Naive thymus-derived CD4-positive, alpha-beta T cell (primary cell): ENCODE measurements at places on chromosomes 7 and 10.

DNA sequence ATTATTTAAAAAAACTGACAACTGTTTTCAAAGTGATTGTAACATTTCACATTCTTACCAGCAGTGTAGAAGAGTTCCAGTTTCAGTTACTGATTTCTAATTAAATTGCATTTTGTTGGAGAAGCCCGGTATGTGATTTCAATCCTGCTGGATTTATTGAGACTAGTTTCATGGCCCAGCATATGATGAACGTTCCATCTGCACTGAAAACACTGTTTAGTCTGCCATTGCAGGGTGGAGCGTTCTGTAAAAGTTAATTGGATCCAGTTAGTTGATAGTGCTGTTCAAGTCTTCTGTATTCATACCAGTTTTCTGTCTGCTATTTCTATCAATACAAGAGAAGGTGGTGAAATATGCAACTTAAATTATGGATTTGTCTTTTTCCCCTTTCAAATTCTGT lies 37.3 kb upstream of the CCNY start:
- DNase-seq: no peak

DNA sequence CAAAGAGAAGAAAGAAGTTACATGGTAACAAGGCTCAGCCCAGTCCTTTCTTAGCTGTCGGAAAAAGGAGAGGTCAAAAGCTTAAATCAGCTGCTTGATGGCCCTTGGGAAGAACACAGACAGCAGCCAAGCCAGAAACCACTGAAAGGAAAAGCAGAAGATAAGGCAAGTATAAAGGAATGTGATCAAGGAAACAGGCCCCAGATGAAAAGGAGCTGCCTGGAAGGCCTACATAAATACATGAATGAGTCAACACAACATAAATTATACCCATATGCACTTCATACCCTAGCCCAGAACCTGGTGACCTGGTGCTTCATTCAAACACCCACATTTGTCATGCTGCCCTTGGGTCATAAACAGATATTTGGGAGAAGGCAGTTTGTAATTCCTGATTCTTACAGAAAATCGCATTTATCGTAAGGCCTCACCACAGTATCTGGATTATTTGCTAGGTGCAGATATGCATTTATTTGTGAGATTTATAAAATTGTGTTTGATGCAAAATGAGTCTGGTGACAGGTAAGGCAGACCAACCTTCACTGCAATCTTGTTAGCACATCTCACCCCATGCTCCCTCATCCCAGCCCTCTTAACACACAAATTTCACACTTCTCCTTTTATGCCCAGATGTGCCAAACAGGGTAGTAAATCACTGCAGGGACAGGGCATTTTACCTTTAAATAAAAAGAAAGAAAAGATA lies 94.9 kb upstream of the KCNIP2 start:
- no peak for DNase-seq

- DNase-seq: no peak
Measured at GRCh38 chr10:90032519-90032918, 331.1 kb downstream of the KIF20B start.

GRCh38 chr10:118340486-118340885 lies 1.6 kb downstream of the FAM204A start:
- no peak for DNase-seq

GRCh38 chr10:126857178-126857806 lies 47.9 kb upstream of the DOCK1 start:
- no peak for DNase-seq

GRCh38 chr7:67364441-67365017 lies 367.9 kb downstream of the TYW1 start:
- DNase-seq: no peak

- DNase-seq: no peak
Measured at GRCh38 chr10:123862421-123863182, 29.0 kb downstream of the CPXM2 start.

DNA sequence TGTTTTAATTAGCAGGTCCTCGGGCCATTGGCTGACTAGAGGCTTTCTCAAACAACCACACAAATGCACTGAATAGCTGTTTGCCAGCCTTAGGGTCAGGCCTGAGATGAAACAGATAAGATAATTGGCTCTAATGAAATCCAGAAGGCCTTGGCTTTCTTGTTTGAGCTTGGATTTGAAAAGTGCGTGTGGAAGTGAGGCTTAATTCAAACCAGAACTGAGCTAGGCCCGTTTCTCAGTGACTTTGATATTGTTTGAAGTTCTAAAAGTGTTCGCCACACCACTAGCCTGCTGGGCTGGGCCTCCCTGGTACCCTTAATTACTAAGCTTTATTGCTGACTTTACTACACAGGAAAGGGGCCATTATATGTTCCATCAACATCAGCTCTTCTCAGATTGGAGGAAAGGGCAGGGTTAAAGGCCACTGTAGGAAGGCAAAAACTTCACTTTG lies 270.6 kb downstream of the TWIST1 start:
- no peak for DNase-seq

DNA sequence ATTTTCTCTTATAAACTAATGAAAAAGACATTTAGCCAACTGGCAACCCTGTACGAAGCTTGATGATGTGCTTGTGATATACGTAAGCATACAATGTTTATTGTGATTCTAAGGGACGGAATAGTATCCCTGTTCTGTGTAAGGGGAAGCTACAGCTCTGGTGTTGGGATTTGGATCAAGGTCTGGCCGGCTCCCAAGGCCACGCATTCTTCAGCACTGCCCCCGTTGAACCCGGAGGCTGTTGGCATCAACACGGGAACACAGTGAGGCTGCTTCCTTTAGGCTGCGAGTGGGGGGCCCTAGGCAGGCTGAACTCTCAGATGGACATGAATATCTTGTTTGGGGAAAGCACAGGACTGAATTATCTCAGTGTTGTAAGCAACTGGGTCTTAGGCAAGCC lies 180.6 kb downstream of the CAMK1D start:
- DNase-seq: no peak

DNA sequence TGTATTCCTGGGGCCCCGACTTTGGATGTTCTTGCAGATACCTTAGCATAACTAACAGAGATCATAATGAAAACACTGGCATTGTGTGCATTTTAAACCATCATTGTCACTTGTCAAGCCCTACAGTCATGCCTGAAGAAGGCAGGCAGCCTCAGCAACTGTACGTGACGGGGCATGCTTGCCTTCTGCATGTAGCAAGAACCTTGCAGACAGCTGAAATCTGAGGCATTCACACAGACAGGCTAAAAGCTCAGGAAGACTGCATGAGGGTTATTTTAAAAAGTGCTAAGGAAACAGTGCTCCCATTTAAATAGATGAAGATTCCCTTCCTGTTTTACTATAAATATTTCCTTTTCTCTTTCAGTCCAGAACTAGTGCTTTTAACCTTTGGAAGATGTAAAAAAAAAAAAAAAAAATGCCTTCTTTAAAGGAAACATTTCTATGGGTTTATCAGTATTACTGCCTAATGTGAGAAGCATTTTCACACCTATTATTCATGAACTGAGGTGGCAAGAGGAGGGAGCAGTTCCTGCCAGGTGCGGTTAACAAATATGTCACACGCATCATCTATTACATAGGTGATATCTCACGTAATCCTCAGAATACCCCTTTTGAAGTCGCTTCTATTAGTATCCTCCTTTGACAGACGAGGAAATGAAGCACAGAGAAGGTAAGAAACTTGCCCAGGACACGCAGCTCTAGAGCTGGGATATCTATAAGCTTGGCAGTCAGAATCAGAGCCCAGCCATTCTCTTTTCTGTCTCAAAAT lies 88.1 kb downstream of the PRKCQ start:
- no peak for DNase-seq

DNA sequence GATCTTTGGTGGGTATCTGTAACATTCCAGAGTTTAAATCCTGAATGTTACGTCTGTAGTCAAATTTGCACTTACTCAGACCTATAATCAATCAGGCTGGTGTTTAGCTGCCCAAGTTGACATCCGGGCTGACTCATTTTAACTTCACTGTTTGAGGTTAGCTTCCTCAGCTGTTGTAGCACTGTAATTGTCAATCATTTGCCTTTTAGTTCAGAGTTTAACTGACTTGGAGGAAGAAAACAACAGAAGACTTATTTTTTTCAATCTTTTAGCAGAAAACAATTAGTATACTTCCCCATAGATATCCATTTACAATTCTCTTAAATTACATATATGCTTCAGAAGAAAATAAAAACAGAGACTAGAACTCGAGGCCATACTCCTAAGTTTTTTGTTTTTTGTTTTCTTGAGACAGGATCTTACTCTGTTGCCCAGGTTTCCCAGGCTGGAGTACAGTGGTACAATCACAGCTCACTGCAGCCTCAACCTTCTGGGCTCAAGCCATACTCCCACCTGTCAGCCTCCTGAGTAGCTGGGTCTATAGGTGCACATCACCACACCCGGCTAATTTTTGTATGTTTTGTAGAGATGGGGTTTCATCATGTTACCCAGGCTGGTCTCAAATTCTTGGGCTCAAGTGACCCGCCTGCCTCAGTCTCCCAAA lies 38.5 kb upstream of the LRRC17 start:
- no peak for DNase-seq

GRCh38 chr10:112738606-112739591 lies 211.1 kb upstream of the TCF7L2 start:
- DNase-seq: no peak

- DNase-seq: no peak
Measured at GRCh38 chr7:133712544-133712943, 414.6 kb upstream of the LRGUK start.

DNA sequence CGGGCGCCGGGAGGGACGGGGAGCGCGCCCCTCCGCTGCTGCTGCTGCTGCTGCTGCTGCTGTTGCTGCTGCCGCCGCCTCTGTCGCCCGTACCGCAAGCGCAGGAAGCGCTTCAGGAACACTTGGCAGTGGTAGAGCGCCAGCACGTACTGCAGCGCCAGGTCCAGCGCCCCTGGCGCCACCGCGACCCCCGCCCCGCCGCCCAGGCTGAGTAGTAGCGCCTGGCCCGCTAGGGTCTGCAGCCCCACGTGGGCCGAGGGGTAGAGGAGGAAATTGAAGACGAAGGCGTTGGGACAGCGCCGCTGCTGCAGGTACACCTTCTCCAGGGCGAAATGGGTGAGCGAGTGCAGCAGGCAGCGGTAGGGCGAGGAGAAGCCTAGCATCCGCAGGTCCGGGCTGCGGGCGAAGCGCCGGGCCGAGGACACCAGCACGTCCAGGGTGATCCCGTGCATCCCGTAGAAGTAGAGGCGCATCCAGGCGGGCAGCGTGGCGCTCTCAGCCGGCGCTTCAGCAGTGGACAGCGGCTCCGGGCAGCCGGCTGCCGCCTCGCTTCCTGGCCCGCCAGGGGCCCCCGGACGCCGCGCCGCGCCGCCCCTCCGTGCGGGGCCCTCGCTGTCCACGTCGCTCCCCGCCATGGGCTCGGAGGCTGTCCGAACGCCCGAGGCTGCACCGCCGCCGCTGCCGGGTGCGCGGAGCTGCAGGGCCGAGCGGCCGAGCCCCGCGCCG lies at the start of gene TMEM229A:
TMEM229A (minus strand) TSS at position 699 of the 726 bp plus-strand sequence; CDS start at position 635, 64 bp downstream.
- no peak for DNase-seq

GRCh38 chr7:100584054-100584682 lies 1.8 kb downstream of the LRCH4 start:
- no peak for DNase-seq

DNA sequence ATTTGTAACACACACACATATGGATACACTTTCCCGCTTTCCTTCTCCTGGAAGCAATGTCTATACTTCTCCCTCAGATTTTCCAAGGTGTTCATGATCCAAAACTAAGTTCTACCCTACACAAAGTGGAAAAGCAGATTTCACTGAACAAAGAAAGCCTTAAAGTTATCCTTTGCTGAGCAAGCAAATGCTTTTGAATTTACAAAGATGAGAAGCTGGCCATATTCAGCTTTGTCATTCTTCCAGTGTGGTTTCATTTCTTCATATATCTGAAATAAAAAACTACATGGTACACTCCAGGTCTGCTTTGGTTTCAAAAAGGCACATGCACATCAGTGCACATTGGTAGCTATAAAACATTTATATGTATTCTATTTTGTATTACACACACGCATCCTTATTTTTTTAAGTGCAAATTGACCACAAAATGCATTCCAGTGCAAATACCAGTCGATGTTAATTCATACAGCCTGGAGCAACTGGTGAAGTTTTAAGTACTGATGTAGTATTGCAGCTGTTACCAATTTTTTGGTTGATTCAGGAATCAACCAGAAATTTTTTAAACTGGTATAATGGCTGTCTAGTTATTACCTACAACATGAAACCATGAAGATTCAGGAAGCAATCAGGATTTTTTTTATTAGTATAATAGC lies 65.5 kb upstream of the SRPK2 start:
- DNase-seq: no peak

DNA sequence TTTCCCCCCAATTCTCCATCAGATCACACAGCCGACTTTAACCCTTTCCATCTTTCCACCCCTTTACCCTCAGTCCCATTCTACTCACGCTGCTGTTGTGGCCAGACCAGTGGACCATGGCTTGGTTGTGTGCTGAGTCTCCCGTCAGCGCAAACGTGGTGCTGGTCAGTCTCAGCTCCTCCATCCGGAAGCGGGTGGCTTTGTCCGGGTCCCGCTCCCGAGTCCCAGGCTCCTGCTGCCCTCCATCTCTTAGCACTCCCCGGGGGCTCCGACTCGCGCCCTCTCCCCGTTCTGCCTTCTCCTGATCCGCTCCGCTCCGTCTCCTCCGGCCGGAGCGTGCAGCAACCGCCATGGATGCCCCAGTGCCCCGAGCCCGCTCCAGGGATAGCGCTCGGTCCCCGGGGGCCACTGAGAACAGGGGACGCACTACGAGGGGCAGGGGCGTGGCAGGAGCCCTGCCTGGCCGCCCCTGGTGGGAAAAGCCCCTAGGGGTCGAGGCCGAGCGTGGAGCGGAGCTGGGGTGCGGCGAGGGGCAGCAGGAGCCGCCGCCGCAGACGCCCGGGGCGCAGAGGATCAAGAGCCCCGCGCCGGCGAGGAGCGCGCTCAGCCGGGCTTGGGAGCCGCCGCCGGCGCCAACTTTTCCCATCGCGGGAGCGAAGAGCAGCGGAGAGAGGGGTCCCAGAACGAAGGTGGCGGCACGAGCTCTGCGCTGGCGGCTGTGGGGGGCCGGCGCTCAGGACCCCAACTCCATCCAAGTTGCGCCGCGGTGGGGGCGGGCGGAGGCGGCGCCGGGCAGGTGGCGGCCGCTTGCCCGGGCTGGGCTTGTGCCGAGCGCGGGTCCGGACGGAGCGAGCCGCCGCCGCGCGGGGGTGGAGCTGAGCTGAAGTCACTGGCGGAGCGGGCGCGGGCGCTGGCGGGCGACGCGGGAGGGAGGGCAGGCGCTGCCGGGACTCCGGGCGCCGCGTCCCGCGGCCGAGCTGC lies at the start of gene SORCS1:
SORCS1 (minus strand) TSS at position 826 of the 981 bp plus-strand sequence.
- DNase-seq: no peak

DNA sequence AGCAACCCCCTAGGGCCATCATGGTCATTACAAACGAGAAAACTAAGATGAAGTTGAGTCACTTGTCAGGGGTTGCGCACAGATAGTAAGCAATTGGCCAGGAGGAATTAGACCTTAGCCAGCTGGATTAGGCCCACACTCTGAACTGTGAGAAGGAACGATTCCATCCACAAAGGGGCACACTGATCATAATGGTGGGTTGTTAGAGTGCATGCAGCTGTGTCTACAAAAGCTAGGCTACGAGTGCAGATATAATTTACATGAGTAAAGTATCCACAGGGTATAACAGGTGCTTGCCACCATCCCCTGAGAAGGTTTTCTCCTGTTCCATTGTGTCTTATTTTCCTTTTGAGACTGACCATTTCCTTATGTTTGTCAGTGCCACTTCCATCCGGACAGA lies 16.6 kb upstream of the FAM170B start:
- no peak for DNase-seq
